Prostate gland (tissue), 2 donors: ENCODE measurements at places on chromosomes 13 and 19.

DNA sequence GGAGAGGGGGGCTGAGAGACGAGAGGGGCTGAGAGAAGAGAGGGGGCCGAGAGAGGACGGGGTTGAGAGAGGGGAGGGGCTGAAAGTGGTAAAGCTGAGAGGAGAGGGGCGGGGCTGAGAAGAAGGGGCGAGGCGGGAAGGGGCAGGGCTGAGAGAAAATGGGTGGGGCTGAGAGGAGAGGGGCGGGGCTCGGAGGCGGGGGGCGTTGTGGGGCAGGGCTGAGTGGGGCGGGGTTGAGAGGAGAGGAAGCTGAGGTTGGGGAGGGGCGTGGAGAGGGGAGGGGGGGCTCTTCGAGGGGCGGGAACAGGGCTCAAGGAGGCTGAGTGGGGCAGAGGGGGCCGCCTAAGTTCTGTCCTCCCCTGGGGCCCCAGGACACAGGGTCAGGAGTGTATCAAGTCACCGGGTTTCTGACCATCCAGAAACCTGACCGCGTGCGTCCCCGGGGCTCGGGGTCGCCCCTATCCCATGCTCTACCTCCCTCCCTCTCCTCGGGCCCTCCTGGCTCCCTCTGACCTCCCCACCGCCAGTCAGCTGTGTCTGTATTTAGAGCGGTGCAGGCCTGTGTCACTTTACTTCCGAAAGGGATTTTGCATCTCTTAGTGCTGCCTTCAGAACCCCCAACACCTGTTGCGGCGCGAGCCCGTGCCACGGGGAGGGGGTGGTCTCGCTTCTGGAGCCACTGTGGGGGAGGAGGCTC lies 38.6 kb upstream of the SEMA6B start:
- DNase-seq: no peak
- H3K4me1 ChIP-seq: no peaks in the 10 kb centered on the region
- peaks cover 10% of the 10 kb centered on the region for H3K27me3 ChIP-seq
- no peak overlapping the region for H3K27ac ChIP-seq
- H3K4me3 ChIP-seq: no peak overlapping the region

GRCh38 chr13:27712421-27712820 lies 79.9 kb upstream of the GSX1 start:
- H3K27ac ChIP-seq: no peak overlapping the region
- no peaks in the 10 kb centered on the region for H3K27me3 ChIP-seq
- no peaks in the 10 kb centered on the region for H3K4me1 ChIP-seq
- no peaks in the 10 kb centered on the region for H3K36me3 ChIP-seq
- H3K4me3 ChIP-seq: no peak overlapping the region
- DNase-seq: peak; percentile 50

- H3K4me1 ChIP-seq: no peaks in the 10 kb centered on the region
- H3K4me3 ChIP-seq: no peak overlapping the region
- no peak overlapping the region for H3K27ac ChIP-seq
- no peaks in the 10 kb centered on the region for H3K27me3 ChIP-seq
Measured at GRCh38 chr13:47929156-47929555, 71.9 kb downstream of the SUCLA2 start.

GRCh38 chr13:43763143-43763759 lies 23.5 kb downstream of the ENOX1 start:
- no peak overlapping the region for H3K4me3 ChIP-seq
- H3K27me3 ChIP-seq: no peaks in the 10 kb centered on the region

- no peaks in the 10 kb centered on the region for H3K27me3 ChIP-seq
- H3K4me3 ChIP-seq: peak overlapping the region; percentile 12
- H3K27ac ChIP-seq: no peak overlapping the region
- H3K36me3 ChIP-seq: no peaks in the 10 kb centered on the region
- H3K4me1 ChIP-seq: no peaks in the 10 kb centered on the region
Measured at GRCh38 chr19:46487802-46488445, 7.7 kb downstream of the PNMA8B start.

- DNase-seq: no peak
- H3K27ac ChIP-seq: no peak overlapping the region
- H3K4me1 ChIP-seq: peaks cover 2% of the 10 kb centered on the region
- no peak overlapping the region for H3K4me3 ChIP-seq
- H3K27me3 ChIP-seq: no peaks in the 10 kb centered on the region
Measured at GRCh38 chr19:54133312-54133956, 4.1 kb upstream of the CNOT3 start.

DNA sequence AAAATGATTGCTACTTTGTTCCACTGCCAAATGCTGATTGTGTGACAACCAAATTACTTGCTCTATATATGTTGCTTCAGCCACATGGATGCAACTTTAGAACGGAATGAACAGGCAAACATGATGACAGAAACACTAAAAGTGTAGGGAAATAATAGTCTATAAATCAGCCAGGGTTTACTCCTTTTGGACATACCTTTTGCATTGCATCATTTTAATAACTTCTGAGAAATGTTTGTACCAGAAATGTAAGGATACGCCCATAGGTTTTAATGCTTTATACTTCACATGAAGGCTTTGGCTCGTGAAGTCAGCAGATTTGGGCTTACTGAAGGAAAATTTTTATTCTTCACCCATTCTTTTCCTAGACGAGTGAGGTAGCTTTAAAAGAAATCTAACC lies 141.0 kb downstream of the POSTN start:
- no peaks in the 10 kb centered on the region for H3K36me3 ChIP-seq
- H3K27me3 ChIP-seq: no peaks in the 10 kb centered on the region
- no peaks in the 10 kb centered on the region for H3K4me1 ChIP-seq
- H3K4me3 ChIP-seq: no peak overlapping the region
- no peak for DNase-seq
- no peak overlapping the region for H3K27ac ChIP-seq

- no peaks in the 10 kb centered on the region for H3K4me1 ChIP-seq
- no peaks in the 10 kb centered on the region for H3K36me3 ChIP-seq
- no peak overlapping the region for H3K27ac ChIP-seq
- no peak overlapping the region for H3K4me3 ChIP-seq
Measured at GRCh38 chr13:38415233-38415632, 65.6 kb downstream of the UFM1 start.

DNA sequence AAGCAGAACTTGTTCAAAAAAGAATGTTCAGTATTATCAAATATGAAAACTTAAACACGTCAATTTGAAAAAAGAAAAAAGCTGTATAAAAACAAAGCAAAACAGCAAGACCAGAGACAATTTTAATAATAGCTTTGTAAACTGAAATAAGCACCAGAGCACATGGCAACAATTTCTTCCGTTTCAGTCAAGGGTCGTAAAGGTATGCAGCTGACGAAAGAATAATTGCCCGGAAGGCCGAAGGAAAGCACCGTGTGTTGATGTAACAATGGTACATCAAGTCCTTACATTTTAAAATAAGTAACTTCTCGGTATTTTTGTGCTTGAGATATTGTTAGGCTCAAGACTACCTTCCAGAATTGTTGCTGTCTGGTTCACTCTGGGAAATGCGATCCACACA lies 1.7 kb downstream of the PROSER1 start:
- peak overlapping the region; percentile 80 for H3K4me3 ChIP-seq
- no peak overlapping the region for H3K27ac ChIP-seq
- H3K36me3 ChIP-seq: no peaks in the 10 kb centered on the region
- no peaks in the 10 kb centered on the region for H3K4me1 ChIP-seq

- no peak overlapping the region for H3K4me3 ChIP-seq
- H3K36me3 ChIP-seq: no peaks in the 10 kb centered on the region
- no peak overlapping the region for H3K27ac ChIP-seq
Measured at GRCh38 chr19:41795031-41795461, 1.3 kb upstream of the CEACAM3 start.

GRCh38 chr13:83620530-83621220 lies 261.6 kb downstream of the SLITRK1 start:
- no peaks in the 10 kb centered on the region for H3K4me1 ChIP-seq
- no peak for DNase-seq
- no peaks in the 10 kb centered on the region for H3K36me3 ChIP-seq
- no peaks in the 10 kb centered on the region for H3K27me3 ChIP-seq
- no peak overlapping the region for H3K4me3 ChIP-seq
- no peak overlapping the region for H3K27ac ChIP-seq

- no peak for DNase-seq
- no peaks in the 10 kb centered on the region for H3K4me1 ChIP-seq
- no peaks in the 10 kb centered on the region for H3K36me3 ChIP-seq
- H3K27ac ChIP-seq: no peak overlapping the region
- no peaks in the 10 kb centered on the region for H3K27me3 ChIP-seq
Measured at GRCh38 chr13:109361562-109362289, 424.7 kb downstream of the IRS2 start.

DNA sequence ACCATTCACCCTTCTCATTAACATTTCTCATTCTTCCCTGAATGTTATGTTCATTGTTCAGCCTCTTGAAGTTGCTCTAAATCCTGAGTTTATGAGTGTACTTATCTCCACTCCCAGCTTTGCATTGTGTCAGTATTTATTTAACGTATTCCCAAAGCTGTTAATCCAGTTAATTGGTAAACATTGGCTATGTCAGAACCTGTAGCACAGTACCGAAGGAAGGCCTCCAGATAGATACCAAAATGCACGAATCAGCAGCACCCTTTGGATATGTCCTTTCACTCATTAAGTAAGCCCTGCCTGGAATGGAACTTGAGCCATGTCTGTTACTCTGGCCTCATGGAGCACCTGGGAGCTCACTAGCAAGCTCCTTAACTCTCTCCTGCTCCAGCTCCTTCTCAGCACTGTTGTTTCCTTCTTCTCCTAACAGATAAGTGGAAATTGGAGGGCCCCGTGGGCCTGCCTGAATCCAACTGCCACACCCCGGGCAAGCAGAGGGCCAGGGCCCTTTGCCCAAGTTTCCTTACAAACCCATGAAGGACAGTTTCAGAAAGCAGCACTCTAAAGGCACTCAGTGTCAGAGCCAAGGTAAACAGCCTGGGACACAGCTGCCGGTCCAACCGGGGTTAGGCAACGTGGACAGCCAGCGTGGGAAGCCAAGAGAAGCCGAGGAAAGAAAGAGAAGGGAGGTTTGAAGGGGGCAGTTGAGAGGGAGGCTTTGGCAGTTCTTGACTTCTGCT lies 155.0 kb upstream of the SERP2 start:
- no peak overlapping the region for H3K4me3 ChIP-seq
- peaks cover 30% of the 10 kb centered on the region for H3K4me1 ChIP-seq
- peak overlapping the region; percentile 81 for H3K27ac ChIP-seq
- peak; percentile 96 for DNase-seq
- no peaks in the 10 kb centered on the region for H3K36me3 ChIP-seq

GRCh38 chr19:56159009-56159559 lies 16.7 kb upstream of the GALP start:
- H3K4me1 ChIP-seq: no peaks in the 10 kb centered on the region
- H3K4me3 ChIP-seq: no peak overlapping the region
- no peaks in the 10 kb centered on the region for H3K36me3 ChIP-seq
- DNase-seq: no peak
- H3K27ac ChIP-seq: no peak overlapping the region
- no peaks in the 10 kb centered on the region for H3K27me3 ChIP-seq

GRCh38 chr13:70189981-70190380 lies 81.7 kb upstream of the KLHL1 start:
- H3K4me1 ChIP-seq: no peaks in the 10 kb centered on the region
- no peaks in the 10 kb centered on the region for H3K36me3 ChIP-seq
- no peak overlapping the region for H3K27ac ChIP-seq
- H3K27me3 ChIP-seq: no peaks in the 10 kb centered on the region

DNA sequence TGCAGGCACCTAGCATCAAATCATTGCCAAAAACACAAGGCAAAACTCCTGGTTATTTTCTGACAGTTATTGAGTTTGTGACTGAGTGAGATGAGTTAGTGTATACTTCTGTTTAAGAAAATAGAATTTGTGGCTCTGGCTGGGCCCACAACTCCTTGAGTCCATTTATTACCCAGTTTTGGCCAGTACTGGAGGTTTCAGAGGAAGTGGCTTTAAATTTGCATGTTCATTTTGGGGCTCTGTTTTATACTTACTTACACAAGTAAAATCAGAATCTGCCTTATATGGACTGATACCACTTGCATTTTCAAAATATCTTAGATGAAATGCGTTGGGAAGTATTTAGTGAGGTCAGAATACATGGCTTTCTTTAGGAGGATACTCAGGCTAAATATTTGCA lies 29.0 kb downstream of the TNFSF11 start:
- DNase-seq: no peak
- H3K4me3 ChIP-seq: no peak overlapping the region
- H3K27ac ChIP-seq: no peak overlapping the region
- no peaks in the 10 kb centered on the region for H3K27me3 ChIP-seq

GRCh38 chr19:39946532-39946931 lies 12.1 kb upstream of the FCGBP start:
- H3K36me3 ChIP-seq: no peaks in the 10 kb centered on the region
- no peak overlapping the region for H3K27ac ChIP-seq

DNA sequence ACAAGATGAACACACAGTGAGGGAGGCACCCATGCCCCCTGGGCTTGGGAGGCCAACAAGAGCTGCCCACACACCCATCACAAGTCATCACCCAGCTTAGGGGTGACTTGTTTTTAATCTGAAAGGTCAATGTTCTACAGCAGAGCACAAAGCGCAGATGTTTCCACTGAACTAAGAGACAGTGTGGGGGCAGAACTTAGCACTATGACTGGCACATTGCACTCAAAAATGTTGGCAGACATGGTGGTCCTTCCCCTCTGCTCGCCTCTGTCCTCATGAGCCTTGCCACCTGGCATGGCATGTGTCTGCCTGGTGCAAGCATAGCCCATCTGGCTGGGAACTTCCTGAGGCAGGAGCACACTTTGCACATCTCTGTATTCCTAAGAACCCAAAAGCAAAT lies 81.4 kb upstream of the ZNF98 start:
- H3K4me1 ChIP-seq: no peaks in the 10 kb centered on the region
- H3K4me3 ChIP-seq: no peak overlapping the region
- H3K27ac ChIP-seq: no peak overlapping the region
- DNase-seq: no peak
- no peaks in the 10 kb centered on the region for H3K27me3 ChIP-seq

DNA sequence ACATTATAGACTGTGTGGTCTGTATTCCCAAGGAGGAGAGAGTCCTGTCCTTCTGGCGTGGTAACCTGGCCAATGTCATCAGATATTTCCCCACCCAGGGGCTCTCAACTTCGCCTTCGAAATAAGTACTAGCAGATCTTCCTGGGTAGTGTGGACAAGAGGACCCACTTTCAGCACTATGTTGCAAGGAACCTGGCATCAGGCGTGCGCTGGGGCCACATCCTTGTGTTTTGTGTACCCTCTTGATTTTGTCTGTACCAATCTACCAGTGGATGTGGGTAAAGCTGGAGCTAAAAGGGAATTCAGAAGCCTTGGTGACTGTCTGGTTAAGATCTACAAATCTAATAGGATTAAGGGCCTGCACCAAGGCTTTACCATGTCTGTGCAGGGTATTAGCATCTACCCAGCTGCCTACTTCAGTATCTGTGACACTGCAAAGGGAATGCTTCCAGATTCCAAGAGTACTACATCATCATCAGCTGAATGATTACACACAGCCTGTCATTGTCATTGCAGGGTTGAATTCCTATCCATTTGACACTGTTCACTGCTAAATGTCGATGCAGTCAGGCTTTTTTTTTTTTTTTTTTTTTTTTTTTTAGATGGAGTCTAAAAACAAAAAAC lies 148.0 kb downstream of the PRR20E start:
- no peak overlapping the region for H3K4me3 ChIP-seq
- DNase-seq: no peak
- H3K27me3 ChIP-seq: no peaks in the 10 kb centered on the region
- H3K36me3 ChIP-seq: no peaks in the 10 kb centered on the region
- no peaks in the 10 kb centered on the region for H3K4me1 ChIP-seq
